ENCODE measurements at places on chromosomes 2 and 18. TPM values are rescaled to one million over a fixed set of nuclear protein-coding genes. Genes with fewer than 3 reads are reported as not detected.

DNA sequence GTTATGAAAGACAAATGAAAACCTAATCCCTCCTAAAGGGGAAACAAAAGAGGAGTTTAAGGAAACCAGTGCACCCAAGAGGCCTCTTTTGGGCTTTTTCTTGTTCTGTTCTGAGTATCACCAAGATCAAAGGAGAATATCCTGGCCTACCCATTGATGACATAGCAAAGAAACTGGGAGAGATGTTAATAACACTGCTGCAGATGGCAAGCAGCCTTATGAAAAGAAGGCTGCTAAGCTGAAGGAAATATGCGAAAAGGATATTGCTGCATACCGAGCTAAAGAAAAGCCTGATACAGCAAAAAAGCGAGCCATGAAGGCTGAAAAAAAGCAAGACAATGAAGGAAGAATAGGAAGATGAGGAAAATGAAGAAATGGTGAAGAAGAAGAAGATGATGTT, 23.6 kb upstream of the STAT4 start:
- DNase-seq, result no peak

- DNase-seq, result no peak
Measured at GRCh38 chr18:25553631-25554263, 201.8 kb upstream of the ZNF521 start.

DNA sequence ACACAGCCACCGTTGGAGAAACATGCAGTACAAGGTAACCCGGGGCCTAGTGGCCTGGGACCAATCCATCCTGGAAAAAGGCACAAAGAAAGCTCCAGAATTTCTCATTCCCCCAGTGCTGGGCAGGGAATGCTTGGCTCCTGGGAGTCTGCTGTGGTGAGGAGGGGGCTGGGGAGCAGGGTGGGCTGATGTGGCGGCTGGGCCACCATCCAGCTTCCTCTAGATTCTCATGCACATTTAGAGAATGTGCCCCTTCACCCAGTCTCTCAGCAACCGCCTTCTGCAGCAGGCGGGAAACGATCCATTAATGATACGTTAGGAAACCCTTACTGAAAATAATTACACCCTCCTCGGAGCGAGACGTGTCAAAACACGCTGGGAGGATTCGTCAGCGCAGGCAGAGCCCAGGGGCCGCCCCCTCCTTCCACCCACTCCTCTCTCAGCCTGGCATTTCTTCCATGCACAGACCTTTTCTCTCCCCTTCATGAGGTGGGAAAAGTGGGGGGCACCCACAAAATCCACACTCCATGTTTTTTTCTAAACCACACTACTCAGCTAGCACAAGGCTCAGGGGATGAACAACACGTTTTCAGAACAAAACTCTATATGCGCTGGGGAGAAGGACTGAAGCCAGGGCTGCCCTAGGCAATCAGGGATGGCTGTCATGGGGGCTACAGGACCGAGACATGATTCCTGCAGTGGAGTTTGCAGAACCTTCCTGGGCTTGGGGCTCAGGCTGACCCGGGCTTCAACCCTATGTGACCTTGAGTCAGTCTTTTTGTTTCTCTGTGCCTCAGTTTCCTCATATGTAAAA, 56.1 kb upstream of the SMAD7 start:
- no peak for DNase-seq

- no peak for DNase-seq
Measured at GRCh38 chr18:10754128-10754527, 228.3 kb downstream of the NAPG start.

DNA sequence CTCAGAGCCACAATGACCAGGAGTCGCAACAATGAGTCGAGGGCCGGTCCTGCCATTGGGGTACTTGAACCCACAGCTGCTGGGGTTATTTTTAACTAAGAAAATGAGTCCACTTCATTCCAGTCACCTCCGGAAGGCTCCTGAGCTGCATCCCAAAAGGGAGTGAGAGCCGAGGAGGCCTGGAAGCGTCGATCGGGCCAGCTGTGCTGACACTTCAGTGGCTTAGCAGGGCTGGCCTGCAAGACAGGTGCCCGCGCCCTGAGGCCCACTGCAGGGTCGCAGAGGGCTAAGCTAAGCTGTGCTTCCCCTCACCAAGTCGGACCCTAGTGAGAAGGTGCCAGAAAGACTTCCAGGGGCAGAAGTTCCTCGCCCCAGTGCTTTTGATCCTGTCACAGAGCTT, 21.1 kb downstream of the TBC1D8 start:
- DNase-seq, result no peak

GRCh38 chr2:145551686-145552085, 1031.8 kb upstream of the ZEB2 start:
- no peak for DNase-seq

GRCh38 chr2:163812926-163813520, 77.2 kb upstream of the FIGN start:
- no peak for DNase-seq

DNA sequence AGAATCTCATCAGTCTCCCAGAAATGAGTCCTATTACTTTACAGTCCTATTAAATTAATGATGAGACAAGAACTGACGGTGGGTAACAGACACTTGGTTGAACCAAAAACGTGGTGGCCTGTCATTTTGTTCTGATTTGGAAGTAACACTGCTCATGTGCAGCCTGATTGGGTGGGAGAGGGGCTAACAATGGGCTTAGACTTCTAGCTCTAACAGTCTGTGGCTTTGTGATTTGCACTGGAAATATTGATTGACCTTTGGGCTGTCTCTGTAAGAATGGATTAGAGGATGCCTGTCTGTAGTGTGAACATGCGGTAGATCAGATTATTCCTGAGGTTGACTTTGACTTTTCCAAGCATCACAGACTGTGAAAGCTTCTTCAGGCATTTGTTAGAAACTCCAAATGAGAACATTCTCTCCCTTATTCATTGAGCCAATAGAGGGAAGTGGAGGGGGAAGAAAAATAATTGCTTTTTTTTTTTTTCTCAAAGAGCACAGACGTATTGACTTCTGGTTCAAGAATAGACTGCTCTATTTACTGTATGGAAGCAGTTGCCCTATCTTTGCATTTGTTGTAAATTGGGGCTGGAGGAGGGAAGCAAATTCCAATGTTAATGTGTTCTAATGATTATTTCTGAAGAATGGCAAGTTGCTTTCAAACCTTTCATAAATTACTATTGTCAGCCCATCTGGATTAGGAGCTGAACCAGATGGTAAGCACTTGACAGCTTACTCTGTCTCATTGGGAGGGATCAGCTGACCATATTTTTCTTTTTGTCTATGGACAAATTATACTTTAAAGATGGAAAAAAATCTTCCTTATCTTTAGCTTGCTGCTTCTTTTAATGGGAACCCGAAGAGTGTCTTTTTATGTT, 85.8 kb upstream of the TTN start:
- DNase-seq, result no peak

The POTEC gene
- 0.07 TPM for polyA plus RNA-seq

All from left renal cortex interstitium (tissue), 4 donors.